ENCODE measurements at places on chromosomes 7 and 10.

GRCh38 chr7:38280000-38280399 lies 6.6 kb upstream of the TARP start:
- DNase-seq, result no peak

DNA sequence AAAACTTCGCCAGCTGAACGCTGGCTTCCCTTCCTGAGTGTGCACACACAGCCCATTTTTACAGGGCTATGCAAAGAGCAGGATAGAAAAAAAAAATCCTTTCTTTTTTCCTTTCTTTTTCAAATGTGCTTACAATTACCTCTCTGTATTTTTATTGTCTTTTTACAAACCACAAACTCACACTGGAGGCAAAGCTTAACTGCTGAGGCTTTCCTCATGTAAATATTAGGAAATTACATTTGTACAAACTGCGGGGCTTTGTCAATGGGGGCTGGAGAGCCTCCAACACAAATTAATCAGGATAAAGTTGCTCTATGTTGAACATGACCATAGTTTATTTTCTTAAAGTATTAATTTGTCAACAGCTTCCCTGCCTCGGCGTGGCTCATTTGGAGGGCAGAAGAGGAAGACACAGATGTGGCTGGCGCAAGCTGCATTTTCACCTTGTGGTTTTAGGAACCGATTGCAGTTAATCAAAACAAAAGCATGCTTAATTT lies 411.7 kb upstream of the MKI67 start:
- no peak for DNase-seq

- no peak for DNase-seq
Observed at GRCh38 chr7:8389593-8390261, 43.7 kb upstream of the NXPH1 start.

DNA sequence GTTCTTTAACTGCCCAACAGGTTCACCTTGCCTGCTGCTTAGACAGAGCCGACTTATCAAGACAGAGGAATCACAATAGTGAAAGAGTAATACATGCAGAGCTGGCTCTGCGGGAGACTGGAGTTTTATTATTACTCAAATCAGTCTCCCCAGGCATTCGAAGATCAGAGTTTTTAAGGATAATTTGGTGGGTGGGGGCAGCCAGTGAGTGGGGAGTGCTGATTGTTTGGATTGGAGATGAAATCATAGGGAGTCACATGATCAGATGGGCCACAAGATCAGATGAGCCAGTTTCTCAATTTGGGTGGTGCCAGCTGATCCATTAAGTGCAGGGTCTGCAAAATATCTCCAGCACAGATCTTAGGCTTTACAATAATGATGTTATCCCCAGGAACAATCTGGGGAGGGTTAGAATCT lies 131.3 kb downstream of the AKR1D1 start:
- no peak for DNase-seq

GRCh38 chr10:79243181-79244067 lies 103.8 kb upstream of the PPIF start:
- peak; percentile 16 for DNase-seq

GRCh38 chr10:28930514-28931495 lies 253.5 kb downstream of the BAMBI start:
- no peak for DNase-seq

DNA sequence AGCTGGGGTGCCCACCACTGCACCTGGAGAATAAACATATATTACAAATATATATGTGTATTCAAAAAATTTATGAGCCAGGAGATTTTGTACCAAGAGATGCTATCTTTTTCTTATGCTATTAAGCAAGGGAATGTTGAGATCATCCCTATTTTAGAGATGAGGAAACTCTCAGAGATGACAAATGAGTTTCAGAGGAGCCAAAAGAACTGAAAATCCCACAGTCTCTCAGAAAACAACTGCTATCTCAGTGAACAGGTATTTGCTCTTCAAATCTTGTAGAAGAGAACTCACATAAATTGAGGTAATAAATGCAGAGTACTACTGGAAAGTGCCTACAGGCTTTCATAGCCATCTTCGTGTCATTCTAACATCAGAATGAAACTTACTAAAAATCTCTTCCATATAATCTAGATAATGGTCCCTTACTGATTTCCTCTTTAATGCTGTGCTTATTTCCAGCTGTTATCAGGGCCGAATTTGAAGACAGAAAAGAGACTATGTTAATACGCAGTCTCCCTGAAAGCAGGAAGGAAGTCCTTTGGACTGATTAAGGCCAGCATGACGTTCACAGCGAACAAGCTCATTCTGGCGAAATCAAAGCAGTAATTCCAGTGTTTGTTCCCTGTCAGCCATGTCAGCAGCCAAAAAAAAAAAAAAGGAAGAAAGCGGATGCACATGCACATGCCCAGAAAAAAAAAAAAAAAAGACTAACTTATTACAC lies 29.4 kb upstream of the ANAPC16 start:
- no peak for DNase-seq

DNA sequence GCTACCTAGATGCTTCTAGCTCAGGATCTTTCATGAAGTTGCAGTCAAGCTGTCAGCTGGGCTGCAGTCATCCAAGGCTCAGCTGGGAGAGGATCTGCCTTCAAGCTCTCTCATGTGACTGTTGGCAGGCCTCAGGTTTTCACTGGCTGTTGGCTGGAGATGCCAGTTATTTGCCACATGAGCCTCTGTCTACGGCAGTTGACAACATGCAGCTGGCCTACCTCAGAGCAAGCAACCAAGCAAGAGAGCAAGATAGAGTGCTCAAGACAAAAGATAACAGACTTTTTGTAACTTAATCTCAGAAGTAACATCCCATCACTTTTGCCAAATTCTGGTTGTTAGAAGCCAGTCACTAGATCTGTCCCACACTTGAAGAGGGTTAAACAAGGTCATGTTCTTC lies 125.8 kb downstream of the TPST1 start:
- DNase-seq, result no peak

DNA sequence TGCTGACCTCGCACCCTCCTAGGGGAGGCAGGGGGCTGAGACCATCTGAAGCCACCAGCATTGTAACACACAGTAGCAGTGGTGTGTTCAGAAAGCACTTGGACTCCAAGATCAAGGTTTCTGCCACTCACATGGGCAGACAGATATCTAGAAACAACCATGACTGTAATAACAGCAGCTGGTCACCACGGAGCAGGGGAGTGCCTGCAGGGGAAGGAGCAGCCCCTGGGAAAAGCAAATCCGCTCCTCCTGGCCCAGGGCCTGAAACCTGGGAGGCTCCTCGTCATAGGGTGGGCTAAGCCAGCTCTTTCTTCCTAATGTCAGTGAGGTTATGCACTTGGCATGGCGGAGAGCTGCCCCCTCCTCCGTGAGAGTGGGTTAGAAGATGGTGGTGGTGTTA lies 118.4 kb upstream of the INSYN2A start:
- no peak for DNase-seq

- DNase-seq, result no peak
Observed at GRCh38 chr10:23200586-23200985, 8.5 kb downstream of the PTF1A start.

- no peak for DNase-seq
Observed at GRCh38 chr10:94451883-94452519, 49.7 kb downstream of the TBC1D12 start.

- DNase-seq, result no peak
Observed at GRCh38 chr7:18893156-18893555, 224.3 kb downstream of the TWIST1 start.

- no peak for DNase-seq
Observed at GRCh38 chr7:157521752-157522151, 184.9 kb downstream of the DNAJB6 start.

GRCh38 chr7:132155715-132156114 lies 420.6 kb downstream of the PLXNA4 start:
- DNase-seq, result no peak

DNA sequence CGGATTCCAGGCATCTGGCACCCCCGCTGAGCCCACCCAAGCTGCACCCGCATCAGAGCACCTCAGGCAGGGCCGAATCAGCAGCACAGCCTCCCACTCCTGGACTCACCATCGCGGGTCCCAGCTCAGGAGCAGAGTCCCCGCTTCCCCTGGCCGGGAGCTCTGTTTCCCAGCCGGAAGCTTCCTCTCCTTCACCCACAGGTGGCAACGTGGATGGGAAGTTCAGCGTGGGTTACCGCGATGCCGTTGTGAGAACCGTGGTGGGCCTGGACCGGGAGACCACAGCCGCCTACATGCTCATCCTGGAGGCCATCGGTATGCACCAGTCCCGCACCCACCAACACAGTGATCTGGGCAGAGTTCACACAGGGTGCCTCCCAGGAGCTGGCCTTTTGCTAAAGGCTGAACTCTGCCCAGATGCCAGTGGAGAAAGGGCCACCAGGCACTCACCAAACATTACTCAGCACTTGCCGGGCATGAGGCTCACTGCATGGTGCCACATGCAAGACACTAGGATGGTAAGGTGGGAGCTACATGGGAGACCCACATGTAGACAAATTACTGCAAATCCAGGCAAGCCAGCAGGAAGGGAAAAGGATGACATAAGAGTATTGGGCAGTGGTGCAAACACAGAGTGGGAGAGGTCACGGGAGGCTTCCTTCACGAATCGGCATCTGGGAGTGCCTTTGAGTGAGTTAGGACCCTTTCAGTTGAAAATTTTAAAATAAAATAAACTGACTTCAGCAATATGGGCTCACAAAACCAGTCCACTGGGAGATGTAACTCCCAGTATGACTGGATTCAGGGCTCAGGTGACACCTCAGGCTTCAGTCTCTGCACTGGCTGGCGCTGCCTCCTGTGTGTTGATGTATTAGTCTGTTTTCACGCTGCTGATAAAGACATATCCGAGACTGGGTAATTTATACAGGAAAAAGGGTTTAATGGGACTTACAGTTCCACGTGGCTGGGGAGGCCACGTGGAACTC lies 10.4 kb downstream of the C10orf105 start:
- no peak for DNase-seq

DNA sequence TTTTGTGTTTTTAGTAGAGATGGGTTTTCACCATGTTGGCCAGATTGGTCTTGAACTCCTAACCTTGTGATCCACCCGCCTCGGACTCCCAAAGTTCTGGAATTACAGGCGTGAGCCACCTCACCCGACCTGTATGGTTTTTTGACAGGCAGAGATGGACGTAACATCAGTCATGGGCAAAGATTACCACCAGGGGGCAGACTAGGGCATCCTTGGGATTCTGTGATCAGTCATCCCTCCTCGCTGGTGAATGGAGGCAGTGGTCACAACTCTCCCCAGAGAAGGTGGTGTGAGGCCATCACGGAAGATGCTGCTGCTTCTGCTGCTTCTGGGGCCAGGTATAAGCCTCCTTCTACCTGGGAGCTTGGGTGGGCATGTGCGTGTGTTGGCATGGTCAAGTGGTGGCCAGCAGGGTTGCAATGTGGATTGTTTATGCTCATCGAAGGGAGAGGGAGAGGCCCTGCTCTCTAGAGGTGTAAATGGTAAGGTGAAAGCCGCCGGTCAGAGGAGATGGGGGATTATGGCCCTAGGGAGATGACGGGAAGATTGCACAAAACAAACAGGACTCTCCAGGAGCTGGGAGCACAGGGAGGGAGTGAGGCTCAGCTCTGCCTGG lies 122.7 kb upstream of the PRSS1 start:
- DNase-seq, result peak; percentile 8

- no peak for DNase-seq
Observed at GRCh38 chr7:13832346-13832745, 157.1 kb downstream of the ETV1 start.

GRCh38 chr10:75987616-75988015 lies 556.2 kb downstream of the LRMDA start:
- DNase-seq, result no peak

- DNase-seq, result no peak
Observed at GRCh38 chr7:84247591-84247990, 53.0 kb upstream of the SEMA3A start.

DNA sequence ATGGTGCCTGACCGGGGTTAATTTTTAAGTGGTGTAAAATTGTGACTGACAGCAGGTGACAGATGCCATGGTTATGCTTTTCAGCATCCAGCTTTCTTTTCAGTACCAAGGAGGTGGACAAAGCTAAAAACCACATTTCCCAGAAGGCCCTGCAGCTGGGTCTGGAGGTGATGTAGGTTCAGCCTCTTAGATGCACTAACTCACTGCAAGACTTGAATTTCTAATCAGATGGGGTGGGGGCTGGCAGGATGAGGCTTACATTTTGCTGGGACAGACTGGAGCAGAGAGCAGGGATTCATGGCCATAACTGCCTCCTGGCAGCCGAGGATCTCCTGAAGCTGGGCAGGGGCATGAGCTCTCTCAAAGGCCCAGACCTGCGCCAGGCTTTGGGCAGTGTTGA lies 52.4 kb downstream of the PDIA4 start:
- DNase-seq, result no peak

- no peak for DNase-seq
Observed at GRCh38 chr7:26612742-26613141, 251.6 kb downstream of the SKAP2 start.

GRCh38 chr10:109892931-109893330 lies 30.4 kb downstream of the XPNPEP1 start:
- DNase-seq, result no peak

DNA sequence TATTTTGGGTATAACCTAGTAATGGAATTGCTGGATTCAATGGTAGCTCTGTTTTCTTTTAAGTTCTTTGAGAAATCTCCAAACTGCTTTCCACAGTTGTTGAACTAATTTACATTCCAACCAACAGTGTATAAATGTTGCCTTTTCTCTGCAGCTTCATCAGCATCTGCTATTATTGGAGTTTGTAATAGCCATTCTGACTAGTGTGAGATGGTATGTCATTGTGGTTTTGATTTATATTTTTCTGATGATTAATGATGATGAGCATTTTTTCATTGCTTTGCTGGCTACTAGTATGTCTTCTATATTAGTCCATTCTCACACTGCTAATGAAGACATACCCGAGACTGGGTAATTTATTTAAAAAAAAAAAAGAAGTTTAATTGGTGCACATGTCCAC lies 248.6 kb upstream of the MAGI2 start:
- DNase-seq, result no peak

- no peak for DNase-seq
Observed at GRCh38 chr7:151776446-151776845, 100.5 kb downstream of the PRKAG2 start.

DNA sequence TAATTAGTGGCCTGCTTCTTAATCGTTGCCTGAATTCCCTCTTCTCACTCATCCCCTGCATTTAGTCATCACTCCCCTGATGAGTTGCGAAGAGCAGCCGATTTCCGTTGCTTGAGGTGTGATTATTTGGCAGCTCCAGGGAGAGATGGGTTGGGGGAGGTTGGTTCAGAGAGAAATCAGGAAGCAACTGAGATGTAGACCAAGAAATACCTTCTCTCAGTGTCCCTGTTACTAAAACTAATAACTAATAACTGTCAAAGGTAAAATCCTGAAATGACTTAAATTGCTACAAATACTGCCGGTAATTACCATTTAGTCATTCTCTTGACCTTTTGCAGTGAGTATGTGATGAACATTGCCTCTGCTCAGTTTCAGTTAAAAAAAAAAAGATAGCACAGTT lies 76.9 kb downstream of the ELMO1 start:
- no peak for DNase-seq

- no peak for DNase-seq
Observed at GRCh38 chr10:96292971-96293920, 11.0 kb upstream of the DNTT start.

GRCh38 chr7:27251652-27252590 lies 9.3 kb downstream of the EVX1 start:
- no peak for DNase-seq

Measured in activated naive CD4-positive, alpha-beta T cell (primary cell).